ENCODE measurements at places on chromosomes 1 and 21.

- DNase-seq = no peak
Measured at GRCh38 chr1:172574080-172574479, 41.1 kb downstream of the SUCO start.

DNA sequence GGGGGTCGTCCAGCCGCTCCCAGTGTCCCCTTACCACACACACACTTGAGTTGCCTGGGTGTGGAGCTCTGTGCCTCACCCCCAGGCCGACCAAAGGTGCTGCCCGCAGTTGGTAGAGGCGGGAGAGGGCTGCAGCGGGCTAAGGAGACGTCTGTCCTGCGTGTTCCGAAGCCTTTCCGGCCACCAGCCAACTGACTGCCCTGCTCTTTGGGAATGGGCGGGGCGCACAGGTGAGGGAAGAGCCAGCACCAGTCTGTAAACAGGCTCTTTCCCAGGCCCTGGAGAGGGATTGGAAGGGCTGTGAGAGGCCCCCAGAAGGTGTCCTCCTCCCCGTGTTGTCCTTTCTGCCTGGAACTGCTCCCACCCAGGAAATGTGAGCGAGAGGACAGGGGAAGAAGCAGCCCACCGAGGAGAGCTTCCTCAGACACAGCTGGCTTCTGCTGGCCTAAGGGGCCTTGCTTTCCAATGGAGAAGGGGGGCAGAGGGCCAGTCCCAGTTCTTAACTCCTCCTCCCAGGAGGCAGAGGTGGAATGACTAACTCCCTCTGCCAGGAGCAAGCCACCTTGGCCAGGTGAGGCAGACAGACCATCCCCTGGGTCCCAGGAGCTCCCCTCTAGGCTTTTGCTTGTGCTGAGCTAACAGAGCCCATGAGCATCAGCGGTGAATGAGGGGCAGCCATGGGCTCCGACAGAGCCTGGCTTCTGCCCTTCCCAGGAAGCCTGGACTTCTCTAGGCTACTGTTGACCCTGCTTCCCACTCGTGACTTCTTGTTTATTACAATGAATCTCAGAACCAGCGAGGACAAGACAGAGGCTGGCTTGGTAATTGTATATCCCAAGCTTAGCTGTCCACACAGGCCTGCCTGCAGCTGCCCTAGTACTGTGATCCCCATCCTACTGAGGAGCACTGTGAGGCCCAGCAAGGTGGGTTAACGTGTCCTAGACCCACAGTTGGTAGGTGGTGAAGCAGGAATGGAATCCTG lies 158.1 kb upstream of the COA6 start:
- no peak for DNase-seq

DNA sequence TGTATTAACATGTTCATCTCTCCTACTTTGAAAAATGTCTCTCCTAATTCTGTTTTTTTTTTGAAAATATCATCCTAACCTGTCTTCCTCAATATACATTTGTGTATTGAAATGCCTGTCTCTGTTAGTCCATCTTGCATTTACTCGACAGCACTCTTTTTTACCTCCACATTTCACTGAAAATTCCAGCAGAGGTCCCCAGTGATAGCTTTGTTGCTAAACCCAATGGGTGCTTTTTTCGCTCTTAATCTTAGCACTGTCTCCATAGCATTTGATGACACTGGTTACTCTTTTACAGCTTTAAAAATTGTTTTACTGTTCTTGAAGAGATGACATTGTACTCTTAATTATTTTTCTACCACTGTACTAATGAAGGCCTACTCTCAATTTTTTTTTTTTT lies 10.8 kb downstream of the OSBPL9 start:
- no peak for DNase-seq

GRCh38 chr1:230071316-230071715 lies 4.3 kb downstream of the GALNT2 start:
- DNase-seq = no peak

- no peak for DNase-seq
Measured at GRCh38 chr1:151011154-151011850, 3.1 kb downstream of the PRUNE1 start.

DNA sequence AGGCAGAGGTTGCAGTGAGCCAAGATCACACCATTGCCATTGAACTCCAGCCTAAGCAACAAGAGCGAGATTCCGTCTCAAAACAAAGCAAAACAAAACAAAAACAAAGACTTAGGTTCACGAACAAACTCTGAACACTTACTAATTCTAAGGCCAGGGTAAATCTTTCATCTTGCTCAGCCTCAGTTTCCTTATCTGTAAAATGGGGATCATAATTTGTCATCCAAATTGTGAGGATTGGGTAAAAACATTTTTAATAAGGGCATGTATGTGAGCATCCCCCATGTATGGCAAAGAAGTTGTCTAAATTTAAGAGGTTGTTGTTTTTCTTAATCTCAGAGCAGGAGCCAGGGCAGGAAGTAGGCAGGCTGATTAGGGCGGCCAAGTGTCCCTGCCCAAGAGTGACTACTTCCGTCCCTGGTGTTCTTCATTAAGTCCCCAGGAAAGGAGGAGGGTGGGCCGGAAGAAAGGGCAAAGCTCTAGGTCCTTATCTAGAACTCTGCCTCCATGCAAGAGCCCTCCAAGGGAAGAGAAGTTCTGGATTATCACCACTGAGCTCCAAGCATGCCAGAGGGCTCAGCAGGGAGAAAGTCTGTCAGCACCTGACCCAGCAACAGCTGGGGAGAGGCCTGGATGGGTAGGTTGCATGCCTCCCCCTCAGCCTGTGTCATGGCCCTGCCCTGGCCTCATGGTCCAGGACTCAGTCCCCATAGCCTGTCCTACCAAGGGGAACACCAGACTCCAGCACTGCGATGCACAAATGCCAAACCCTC lies 49.9 kb upstream of the CLIC4 start:
- DNase-seq = no peak

DNA sequence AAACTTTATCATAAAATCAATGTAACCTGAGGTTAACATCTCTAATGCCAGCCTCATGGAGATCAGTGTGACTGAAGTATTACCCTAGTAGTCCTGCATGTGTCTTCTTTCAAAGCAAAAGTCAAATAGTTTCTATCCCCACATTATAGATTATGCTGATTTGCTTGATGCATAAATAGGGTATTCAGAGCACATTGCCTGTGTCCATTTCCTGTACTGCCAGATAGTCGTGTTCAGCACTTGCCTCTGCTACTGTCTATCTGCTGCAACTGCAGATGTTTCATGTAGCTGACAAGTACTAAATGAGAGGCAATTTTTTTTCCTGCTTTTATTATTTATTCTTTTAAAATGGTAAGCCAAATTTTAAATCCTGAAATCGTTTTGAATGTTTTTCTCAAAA lies 348.7 kb downstream of the CHRM3 start:
- DNase-seq = no peak

DNA sequence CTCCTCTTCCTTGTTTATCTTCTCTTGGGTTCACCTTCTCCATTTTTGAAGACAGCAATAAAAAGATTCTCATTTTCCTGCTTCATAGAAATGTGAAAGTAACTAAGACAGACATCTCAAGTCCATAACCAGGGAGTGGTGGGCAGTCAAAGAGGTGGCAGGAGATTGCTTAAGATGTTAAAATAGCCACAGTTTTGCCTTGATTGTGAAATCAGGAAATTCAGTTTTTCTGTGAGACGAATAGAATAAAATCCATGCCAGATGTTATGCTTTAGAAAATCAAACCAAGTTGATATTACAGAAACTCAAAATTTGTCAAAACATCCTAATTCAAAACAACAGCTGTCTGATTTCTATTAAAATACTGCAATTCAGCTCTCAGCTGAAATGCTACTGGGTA lies 57.2 kb downstream of the TNN start:
- no peak for DNase-seq

DNA sequence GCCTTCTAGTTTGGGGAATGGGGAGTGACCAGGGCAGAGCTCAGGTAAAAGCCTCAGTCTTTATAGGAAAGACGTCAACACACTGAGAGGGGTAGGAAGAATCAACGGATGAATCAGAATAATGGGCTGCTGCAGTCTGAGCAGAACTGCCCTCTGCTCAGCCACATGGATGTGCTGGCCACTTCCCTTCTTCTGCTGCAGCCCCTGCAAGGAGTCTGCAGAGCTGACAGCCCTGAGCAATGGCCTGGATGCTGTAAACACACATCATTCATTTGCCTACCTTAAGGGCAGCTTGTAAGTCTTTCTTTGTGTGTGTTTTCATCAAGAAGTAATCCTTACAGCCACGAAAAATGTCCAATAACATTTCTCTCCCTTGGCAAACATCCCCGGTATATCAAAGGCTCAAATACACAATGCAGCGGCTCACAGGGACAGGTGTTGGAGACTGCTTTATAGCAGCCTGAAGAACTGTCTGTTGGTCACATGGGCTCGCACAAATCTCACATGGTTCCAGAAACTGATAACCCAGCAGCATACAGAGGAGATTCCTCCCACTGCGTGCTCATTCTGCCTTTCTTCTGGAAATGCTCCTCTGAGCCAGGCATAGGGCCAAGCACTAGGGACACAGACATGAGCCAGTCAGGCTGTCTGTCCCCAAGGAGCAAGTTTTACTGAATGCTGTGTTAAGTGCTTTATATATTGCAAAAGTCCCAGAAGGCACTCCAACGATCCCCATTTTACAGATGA lies 110.1 kb downstream of the HMGB4 start:
- no peak for DNase-seq

DNA sequence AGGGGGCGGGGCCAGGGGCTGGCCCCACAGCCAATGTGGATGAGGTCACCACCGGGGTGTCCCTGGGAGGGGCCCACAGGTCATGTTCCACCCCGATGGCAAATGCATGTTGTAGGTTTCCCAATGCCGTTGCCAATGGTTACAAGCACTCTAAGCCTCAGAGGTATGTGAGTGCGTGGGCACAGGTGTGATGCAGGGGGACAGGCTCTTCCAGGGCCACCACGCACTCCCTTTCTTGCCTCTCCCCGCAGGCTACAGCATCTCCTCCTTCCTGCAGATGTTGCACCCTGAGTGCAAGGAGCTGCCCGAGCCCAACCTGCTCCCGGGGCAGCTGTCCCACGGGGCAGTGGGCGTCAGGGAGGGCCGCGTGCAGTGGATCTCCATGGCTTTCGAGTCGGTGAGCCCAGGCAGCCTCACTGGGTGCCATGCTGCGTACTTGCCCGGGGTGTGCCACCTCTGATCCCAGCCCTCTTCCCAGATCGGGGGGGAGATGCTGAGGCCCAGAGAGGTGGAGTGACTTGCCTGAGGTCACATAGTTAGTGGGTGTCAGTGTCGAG lies 52.4 kb downstream of the DISP3 start:
- DNase-seq = no peak

- no peak for DNase-seq
Measured at GRCh38 chr21:38272215-38272614, 15.4 kb downstream of the KCNJ15 start.

DNA sequence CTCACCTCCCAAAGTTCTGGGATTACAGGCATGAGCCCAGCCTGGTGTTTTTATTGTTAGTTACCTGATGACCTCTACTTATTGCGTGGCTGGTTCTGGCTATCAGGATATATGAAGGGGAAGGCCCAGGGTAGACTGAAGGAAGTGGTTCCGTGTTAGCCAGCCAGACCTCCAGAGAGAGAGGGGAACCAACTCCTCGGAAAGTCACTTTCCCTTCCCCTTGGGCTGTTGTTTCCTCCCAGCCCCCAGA lies 2.5 kb upstream of the RCSD1 start:
- DNase-seq = no peak

GRCh38 chr1:169509354-169509753 lies 23.6 kb upstream of the SLC19A2 start:
- no peak for DNase-seq

GRCh38 chr21:34502480-34503106 lies 9.4 kb downstream of the KCNE1 start:
- DNase-seq = no peak

GRCh38 chr1:169590932-169591331 lies 4.7 kb upstream of the F5 start:
- no peak for DNase-seq

- DNase-seq = no peak
Measured at GRCh38 chr1:192118881-192119405, 39.3 kb upstream of the RGS18 start.

DNA sequence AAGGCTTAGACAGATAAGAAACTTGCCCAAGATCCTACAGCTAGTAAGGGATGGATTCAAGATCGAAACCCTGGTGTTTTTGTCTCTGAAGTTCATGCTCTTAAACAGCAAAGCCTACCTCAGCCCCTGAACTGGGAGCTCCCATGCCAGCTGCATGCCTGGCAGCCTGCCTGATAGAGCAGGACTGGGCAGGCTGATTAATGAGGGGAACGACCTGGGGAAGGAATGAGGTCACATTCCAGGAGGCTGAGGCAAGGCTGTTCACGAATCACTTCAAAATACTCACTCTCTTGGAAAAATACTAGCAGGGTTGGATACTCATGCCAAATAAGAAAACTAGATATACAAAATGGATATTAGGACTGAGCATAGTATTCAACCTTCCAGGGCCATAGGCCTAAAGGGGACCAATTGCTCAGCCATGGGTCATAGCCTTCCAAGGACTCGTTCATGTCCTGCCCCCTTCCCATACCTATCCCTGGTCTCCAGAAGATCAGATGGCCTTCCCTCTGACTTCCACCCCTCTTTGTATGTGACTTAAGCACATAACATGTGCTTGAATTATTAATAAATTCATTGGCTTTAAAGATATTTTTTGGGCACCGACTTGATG lies 15.6 kb upstream of the TACSTD2 start:
- DNase-seq = no peak
